Renal cortical epithelial cell (primary cell): ENCODE measurements at places on chromosomes 13 and 19. TPM values are rescaled to one million over a fixed set of nuclear protein-coding genes. Genes with fewer than 3 reads are reported as not detected.

DNA sequence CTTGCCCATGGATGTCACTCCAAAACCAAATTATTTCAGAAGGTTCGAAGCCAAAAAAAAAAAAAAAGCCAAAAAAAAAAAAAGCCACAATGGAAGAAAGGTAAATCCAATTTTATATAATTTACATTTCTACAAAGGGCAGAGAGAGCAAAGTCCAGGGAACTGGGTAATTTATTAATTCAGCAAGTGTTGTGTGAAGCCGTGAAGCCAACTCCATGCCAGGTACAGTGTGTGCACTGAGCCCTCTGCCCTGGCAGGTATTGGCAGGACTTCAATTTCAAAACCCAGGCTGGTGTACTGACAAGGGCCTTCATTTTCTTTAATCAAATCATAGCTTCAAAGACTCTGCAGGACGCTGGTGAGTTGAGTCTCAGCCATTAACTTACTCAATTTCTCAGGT is 5.5 kb upstream of the RFPL4A start:
- no peak for DNase-seq

- DNase-seq = no peak
Observed at GRCh38 chr13:74103196-74103595, 31.0 kb downstream of the KLF12 start.

DNA sequence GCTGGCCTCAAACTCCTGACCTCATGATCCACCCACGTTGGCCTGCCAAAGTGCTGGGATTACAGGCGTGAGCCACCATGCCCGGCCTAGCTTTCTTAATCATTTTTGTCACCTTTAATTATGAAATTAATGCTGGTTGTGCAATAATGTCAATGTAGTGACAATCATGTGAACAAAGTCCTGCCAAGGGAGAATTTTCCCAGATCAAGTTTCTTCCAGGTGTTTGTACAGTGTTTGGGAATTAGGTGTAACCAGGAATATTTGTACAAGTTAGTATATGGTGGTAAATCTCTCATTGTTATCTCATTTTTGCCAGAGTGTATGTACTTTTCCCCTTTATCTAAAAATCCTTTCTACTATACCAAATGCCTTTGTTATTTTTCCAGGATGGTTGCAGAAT is 171.1 kb downstream of the UGGT2 start:
- no peak for DNase-seq

DNA sequence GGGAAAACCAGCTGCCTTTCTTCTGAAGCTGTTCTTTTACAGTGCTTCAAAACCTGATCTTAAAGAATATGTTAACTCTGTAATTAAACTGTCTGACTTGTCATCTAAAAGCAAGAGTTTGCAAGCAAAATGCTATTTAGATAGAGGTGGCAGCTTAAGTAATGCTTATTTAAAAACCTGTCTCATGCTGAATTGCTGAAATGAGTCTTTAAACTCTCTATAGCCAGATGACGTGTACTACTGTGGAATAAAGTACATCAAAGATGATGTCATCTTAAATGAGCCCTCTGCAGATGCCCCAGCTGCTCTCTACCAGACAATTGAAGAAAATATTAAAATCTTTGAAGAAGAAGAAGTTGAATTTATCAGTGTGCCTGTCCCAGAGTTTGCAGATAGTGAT is 22.9 kb downstream of the ITM2B start:
- no peak for DNase-seq

DNA sequence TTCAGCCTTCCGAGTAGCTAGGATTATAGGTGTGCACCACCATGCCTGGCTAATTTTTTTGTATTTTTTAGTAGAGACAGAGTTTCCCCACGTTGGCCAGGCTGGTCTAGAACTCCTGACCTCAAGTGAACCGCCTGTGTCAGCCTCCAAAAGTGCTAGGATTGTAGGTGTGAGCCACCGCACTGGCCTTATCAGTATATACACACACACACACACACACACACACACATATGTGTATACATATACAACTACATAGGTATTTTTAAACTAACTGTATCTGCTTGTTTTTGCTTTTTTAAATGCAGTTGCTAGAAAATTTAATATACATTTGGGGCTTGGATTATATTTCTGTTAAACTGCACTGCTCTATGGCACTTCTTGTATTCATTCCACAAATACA is 3.1 kb downstream of the CARD8 start:
- DNase-seq = no peak

- DNase-seq = peak; percentile 37
Observed at GRCh38 chr13:49371943-49372613, 71.8 kb downstream of the CAB39L start.

GRCh38 chr13:35164324-35164932 is 222.4 kb downstream of the NBEA start:
- DNase-seq = peak; percentile 57

DNA sequence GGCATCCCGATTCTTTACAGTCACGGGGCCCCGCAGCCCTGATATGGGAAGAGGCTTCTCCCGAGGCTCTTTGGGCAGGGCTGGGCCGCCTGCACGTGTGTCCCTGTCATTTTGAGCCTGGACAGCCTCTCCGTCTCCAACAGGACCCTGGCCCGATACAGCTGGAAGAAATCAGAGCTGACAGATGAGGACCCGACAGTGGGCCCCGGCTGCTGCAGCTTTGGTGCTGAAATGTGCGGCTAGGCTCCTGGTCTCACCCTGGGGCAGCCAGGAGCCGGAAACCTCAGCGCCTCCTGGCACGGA is 3.2 kb downstream of the PIAS4 start:
- DNase-seq = no peak

DNA sequence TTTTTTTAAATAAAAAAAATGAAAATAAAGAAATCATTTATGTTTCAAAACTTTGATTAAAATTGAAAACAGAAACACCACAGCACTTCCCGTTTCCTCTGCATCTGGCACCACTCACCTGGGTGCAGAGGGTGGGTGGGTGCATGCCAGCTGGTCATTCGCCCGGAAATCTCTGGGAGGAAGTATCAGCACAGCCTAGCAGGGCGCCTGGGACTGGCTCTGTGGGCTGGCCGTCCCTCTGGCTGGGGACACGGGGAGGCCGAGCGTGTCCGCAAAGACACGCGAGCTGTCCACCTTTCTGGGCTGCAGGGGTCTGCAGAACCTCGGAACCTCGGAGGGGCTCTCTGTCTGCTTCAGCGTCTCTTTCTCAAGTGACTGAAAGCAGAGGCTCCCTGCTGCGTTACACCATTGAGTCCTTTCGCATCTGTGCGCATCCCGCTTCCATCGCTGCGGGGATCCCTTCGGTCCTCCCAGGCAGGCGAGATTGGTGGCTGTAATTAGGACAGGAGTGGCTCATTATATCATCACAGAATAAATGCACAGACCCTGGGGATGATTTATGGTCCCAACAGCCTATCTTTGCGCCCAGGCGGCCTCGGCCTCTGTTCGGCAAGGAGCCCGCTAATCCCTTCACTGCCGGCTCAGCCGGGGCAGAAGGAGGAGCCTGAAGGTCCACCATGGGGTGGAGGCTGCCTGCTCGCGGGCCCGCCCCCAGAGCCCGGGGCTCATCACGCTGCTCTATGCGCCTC is 17.2 kb downstream of the CRTC1 start:
- peak; percentile 44 for DNase-seq

DNA sequence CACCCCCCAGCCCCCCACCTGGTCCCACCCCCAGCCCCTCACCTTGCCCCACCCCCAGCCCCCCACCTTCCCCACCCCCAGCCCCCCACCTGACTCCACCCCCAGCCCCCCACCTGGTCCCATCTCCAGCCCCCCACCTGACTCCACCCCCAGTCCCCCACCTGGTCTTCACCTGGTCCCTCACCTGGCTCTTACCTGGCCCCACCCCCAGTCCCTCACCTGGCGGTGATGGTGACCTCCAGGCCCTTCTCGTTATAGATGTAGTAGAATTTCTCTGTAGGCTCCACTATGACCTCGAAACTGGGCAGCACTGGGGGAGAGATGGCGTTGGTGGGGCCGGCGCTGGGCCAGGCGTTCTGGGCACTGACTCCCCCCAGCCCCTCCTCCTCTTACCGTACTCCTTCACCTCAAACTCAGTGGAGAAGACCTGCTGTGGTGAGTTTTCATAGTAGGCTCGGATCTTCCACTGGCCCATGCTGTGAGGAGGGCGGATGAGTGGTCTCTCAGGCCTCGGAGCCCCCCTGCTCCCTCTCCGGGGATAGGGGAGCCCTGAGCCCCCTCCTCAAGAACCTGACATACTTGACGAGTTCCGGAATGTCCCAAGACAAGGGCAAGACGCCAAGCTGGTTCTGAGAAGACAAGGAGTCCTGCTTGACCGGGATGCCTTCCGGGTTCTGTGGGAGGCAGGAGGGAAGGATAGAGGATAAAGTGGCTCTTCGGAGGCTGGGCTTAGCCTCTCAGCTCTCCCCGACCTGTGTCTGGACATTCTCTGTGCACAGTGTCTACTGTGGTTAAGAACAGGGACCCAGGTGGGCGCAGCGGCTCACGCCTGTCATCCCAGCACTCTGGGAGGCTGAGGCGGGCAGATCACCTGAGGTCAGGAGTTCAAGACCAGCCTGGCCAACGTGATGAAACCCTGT is 6.4 kb downstream of the C3 start:
- DNase-seq = no peak

GRCh38 chr13:110479215-110479545 is 82.3 kb downstream of the RAB20 start:
- no peak for DNase-seq

DNA sequence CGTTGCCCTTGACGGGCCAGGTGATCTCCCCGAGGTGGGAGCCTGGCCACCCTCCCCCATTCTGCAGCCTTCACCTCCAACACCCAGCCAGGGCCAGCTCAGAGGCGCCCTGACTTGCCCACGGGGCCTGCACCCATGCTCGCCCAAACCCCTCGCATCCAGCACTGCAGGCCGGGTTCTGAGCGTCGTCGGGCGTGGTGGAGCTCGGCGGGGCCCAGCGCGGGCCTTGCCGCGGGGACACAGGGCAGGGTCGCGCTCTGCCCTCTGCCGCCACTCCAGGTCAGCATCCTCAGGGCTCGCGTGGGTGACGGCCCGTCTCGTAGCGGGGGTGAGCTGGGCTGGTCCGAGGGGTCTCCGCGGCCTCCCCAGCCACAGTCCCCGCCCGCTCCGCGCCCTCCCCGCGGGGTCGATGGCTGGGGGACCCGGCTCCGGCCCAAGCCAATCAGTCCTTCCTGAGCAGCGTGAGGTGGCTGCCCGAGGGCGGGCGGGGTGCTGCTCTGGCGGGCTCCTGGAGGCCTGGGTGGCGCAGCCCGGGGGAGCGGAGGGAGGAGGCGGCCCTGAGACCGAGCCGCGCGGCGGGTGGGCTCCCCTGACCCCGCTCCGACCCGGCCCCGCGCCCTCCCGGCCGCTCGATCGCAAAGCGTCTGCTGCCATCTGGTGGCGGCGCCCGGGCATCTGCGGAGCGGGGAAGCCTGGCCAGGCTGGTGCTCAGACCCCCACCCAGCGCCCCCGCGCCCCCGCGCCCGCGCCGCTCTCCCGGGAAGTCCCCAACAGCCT is 61.4 kb downstream of the CCNE1 start:
- no peak for DNase-seq

DNA sequence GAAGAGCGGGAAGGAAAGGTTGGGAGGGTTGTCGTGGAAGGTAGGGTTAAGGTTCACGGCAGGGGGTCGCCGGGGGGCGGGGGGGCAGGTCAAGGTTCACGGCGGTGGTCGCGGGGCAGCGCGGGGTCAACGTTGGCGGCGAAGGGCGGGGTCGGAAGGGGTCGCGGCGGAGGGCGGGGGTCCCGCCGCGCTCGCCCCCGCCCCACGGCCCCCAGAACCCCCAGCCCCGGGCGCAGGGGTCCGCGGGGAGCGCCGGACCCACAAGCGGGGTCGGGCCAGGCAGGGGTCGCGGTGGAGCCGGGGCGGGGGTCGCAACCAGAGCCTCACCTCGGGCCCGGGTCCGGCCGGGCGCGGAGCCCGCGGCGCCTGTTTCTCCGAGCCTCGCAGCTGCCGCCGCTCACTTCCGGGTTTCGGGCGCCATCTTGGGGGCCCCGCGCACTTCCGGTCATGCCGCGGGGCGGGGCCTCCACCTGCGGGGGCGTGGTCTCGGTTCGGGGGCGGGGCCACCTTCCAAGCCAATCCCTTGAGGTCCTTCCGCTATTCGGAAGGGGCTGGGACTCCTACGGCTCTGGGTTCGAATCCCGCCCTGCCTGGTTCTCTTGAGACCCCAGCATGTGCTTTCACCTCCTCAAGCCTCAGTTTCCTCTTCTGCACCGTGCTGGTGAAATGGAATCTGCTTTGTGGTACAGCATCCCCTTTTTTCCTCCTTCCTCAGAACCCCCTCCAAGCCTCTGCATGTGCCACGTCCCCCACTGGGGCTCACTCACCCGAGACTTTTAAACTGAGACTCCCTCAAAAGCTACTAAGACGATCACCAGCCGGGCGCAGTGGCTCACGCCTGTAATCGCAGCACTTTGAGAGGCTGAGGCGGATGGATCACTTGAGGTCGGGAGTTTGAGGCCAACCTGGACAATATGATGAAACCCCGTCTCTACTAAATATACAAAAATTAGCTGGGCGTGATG is at the start of gene SBNO2:
TSS of gene SBNO2 (minus strand) at position 424 of the 965 bp plus-strand sequence. CDS start 19,992 bp downstream, outside the sequence.
- DNase-seq = peak; percentile 53

DNA sequence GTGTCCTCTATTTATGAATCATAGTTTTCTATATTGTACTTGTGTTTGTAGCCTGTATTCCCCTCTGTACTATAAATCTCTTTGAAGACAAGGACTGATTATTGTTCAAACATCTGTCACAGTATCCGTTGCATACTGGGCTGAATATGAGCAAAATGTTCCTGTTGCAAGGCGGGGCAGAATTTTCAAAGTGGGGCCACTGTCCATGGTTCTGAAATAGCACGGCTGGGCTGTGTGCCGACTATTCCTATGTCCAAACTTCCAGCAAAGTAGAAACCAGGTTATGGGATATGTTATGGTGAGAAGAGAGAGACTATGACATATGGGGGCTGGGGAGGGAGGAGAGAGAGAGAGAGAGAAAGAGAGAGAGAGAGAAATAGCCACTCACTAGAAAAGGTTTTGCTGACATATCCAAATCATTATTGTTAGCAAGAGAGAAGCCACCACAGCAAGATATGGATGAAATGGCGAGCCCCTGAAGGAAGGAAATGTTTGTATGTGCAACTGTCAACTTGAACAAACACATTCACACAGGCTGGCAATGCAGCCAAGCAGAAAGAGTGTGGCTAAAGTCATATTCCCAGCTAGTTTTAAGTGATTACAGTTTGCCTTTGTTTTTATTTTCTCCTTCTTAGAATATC is 107.0 kb upstream of the GPR12 start:
- peak; percentile 4 for DNase-seq

DNA sequence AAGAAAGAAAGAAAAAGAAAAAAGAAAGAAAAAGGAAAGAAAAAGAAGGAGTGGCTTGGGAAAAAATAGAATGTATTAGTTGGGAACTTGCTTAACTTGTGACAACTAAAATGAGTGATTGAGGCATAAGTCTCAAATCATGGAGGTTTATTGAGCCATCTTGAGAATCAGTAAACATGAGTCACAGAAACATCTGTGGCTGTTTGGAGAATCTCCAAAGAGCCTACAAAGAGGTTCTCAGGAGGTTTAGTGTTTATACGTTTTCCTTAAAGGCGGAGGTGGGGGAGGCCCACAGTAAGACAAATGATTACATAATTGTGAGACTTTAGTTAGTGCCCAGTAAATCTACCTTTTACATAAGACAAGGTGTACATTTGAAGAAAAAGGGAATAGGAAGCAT is 38.6 kb downstream of the WDR87 start:
- no peak for DNase-seq

GRCh38 chr13:82800391-82800790 is 1081.9 kb downstream of the SLITRK1 start:
- DNase-seq = peak; percentile 60

The ZNF723 gene
- total RNA-seq = not detected in 2 replicates

The DIRAS1 gene
- total RNA-seq = 0.15 TPM in 1 of 2 replicates, not detected in the other

The SIGLEC9 gene
- not detected in 2 replicates for total RNA-seq

The ANGPTL8 gene
- not detected in 2 replicates for total RNA-seq

The BLOC1S3 gene
- 4.5 and 7.4 TPM in 2 replicates for total RNA-seq

The ZNF565 gene
- 5.0 and 7.9 TPM in 2 replicates for total RNA-seq

The MEDAG gene
- total RNA-seq = 0.10 and 0.17 TPM in 2 replicates
